Vagina (tissue), 2 donors: ENCODE measurements at places on chromosomes 7 and 10. TPM values are rescaled to one million over a fixed set of nuclear protein-coding genes. Genes with fewer than 3 reads are reported as not detected.

Gene VAX1
- total RNA-seq = not detected

Gene SLC26A5
- not detected for total RNA-seq

Gene IL2RA
- not detected for total RNA-seq

- no peak overlapping the region for H3K4me3 ChIP-seq
- DNase-seq = no peak
- peaks cover 20% of the 10 kb centered on the region for H3K4me1 ChIP-seq
- H3K27ac ChIP-seq = no peak overlapping the region
- no peaks in the 10 kb centered on the region for H3K36me3 ChIP-seq
Measured at GRCh38 chr7:70094831-70095230, 496.6 kb downstream of the AUTS2 start.

DNA sequence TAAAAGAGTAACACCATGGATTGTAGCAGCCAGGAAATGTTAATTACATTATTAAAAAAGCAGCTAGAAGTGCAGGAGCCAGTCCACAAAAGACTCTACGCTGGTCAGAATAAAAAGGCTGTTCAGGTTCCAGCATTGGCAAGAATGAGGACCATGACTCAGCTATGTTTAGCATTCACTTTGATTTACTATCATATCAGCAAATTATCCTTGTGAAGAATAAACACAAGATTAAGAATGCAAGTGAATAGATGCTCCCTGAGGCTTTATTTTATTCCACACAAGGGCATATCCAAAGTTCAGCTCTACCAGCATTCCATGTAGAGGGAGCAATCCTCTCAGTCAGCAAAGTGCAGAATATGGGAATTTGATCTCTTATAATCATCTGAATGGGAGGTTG lies 13.6 kb downstream of the DGKB start:
- H3K27ac ChIP-seq = no peak overlapping the region
- no peaks in the 10 kb centered on the region for H3K36me3 ChIP-seq
- no peak overlapping the region for H3K4me3 ChIP-seq

GRCh38 chr7:39033885-39034624 lies 56.3 kb downstream of the POU6F2 start:
- H3K27me3 ChIP-seq = no peaks in the 10 kb centered on the region
- no peaks in the 10 kb centered on the region for H3K36me3 ChIP-seq
- no peaks in the 10 kb centered on the region for H3K4me1 ChIP-seq
- no peak overlapping the region for H3K4me3 ChIP-seq

DNA sequence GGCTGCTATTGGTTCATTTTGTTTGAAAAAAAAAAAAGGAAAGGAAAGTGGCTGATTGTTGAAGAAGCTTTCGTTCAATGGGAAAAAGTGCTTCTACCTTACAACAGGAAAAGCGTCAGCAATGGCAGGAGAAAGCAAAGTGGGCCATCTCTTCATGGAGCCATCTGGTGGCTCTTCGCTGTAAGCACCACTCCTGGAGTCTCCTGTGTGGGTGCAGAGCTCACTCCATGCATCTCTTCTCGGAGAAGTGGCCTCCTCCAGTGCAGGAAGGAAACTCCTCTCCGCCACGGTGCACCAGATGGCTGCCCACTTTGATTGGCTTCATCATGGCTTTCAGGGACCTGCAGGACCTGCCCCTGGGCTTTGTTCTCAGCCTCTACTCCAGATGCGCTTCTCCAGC lies 250.9 kb downstream of the PTEN start:
- DNase-seq = no peak
- peaks cover 10% of the 10 kb centered on the region for H3K4me1 ChIP-seq
- H3K4me3 ChIP-seq = no peak overlapping the region

- H3K27me3 ChIP-seq = no peaks in the 10 kb centered on the region
- no peak overlapping the region for H3K27ac ChIP-seq
- no peaks in the 10 kb centered on the region for H3K36me3 ChIP-seq
Measured at GRCh38 chr7:152399344-152399743, 36.5 kb downstream of the KMT2C start.
